EL (cell line): ENCODE measurements at places on chromosomes 4 and X.

- DNase-seq: no peak
Measured at GRCh38 chr4:169945636-169946035, 80.6 kb downstream of the MFAP3L start.

DNA sequence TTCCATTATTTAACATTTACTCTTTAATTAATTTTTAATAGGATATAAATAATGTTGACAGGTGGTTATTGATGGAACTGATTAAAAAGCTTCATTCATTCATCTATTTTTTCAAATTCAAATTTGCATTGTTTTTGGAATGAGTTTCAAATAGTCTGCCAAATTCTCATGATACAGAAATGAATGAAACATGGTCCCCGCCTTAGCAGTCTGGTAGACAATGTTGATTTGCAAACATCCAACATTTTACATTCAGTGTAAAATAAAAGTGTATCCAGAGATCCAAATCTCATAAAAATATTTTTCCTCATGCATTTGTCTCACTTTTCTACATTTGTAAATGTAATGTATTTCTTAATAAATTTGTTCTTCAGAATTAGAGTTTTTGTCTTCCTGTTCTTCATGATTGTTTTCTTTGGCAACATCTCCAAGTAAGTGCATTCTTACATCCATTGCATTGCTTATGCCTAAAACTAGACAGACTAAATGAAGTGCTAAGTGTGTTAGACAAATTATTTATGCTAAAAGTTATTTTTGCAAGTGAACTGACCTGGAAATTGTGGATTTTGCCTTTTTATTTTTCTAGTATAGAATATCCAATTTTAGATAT, 142.3 kb downstream of the PCDH18 start:
- peak; percentile 25 for DNase-seq

GRCh38 chr4:149264093-149264733, 551.4 kb downstream of the IQCM start:
- DNase-seq: peak; percentile 60

- DNase-seq: no peak
Measured at GRCh38 chr4:99076292-99076976, 12.2 kb downstream of the ADH5 start.

GRCh38 chr4:23993373-23993772, 103.5 kb upstream of the PPARGC1A start:
- no peak for DNase-seq

GRCh38 chr4:126081336-126081735, 766.6 kb downstream of the FAT4 start:
- DNase-seq: no peak

DNA sequence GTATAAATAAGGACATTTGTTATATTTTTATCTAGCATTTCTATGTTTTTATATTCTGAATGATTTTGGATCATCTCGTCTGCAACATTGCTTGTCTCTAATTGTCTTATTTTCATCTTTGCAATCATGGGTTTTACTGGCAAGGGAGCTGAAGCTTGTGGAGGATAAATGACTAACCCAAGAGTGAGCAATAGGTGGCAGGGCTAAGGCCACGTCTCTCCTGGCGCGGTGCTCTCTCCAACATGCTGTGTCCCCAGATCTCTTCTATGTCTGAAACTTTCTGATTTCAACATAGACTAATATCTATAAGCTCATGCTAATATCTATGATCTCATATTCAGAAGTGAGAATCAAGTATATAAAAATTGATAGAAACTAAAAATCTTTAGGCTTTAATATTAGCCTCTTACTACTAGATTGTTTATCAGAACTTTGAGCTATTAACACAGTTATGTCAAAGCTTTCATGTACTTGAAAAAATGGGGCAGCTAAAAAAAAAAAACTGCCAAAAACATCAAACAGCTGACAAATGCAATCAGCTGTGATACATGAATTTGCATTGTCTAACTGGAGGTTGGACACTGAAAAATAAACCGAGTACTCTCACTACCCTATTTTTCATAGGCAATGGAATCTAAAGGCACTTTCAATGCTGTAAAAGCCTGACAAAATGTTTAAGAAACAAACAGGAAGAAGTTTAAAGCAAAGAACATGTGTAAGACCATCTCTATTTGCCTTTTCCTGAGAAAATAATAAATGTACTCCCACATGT, 169.2 kb downstream of the TMA16 start:
- DNase-seq: no peak

GRCh38 chrX:96407072-96407471, 277.6 kb upstream of the DIAPH2 start:
- peak; percentile 18 for DNase-seq

DNA sequence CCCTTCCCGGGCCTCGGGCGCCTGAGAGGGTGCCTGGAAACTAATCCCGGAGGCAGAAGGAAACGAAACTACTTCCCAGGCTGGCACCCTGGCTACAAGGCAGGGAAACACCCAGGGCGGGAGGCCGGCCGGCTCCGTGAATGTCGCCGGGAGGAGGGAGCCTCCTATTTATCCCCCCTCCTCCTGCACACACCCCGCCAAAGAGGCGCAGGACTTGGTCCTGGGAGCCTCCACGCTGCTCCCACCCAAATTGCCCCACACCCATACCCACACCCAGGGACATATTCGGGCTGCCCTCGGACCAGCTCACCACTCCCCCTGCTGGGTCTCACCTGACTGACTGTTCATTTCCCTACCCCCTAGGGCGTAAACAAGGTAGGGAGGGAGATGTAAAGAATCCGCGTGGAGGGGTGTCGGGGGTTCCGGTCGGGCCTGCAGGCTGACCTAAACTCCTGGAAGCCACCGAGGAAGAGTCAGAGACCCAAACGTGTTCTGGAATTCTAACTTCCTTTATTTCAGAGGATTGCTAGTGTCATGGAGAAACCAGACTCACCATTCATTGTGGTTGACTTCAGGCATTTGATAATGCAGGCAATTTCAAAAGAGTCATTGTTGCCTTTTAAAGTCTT, at the start of gene BTC:
Gene BTC, minus strand, starts transcription at position 142 of the 629 bp plus-strand sequence. CDS start 198 bp downstream, outside the sequence.
- DNase-seq: peak; percentile 18

DNA sequence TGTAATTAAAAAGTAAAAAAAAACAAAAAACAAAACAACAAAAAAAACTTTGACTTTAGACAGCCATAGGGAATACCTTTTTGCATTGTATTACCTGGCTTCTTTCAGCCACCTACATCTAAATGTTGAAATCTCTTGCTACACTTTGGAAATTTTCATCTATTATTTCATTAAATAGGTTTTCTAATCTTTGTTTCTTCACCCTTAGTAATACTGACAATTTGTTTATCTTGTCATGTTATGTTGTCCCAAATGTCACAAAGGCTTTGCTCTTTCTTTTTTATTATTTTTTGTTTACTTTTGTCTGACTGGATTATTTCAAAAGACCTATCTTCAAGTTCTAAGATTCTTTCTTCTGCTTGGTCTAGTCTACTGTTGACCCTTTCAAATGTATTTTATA, 7.5 kb downstream of the PF4 start:
- DNase-seq: no peak

- peak; percentile 56 for DNase-seq
Measured at GRCh38 chr4:139919521-139919920, 234.5 kb downstream of the MAML3 start.

GRCh38 chrX:71578253-71579135, at the start of gene GCNA:
Gene GCNA, plus strand, starts transcription at chrX:71578437. Its CDS starts 2,385 bp downstream, at chrX:71580822.
- no peak for DNase-seq

DNA sequence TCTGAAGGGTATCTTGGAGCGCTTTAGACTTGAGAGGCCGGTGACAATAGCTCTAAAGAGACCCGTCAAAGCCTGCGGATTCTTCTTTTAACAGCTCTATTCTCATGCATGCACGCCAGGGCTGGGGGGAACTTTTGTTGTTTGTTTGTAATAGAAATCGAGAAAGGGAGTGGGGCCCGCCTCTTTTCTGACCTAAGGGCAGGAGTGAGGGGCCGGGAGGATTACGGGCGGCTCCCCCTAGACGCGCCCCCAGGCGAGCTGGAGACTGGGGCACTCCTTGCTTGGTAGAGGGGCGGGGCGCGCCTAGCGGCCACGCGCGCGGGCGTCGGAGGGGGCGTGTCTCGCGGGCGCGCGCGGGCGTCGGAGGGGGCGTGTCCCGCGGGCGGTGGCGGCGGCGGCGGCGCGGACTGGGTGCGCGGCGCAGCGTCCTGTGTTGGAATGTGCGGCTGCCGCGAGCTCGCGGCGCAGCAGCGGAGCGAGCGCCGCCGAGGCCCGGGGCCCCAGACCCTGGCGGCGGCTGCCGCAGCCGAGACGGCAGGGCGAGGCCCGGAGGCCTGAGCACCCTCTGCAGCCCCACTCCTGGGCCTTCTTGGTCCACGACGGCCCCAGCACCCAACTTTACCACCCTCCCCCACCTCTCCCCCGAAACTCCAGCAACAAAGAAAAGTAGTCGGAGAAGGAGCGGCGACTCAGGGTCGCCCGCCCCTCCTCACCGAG, at the start of gene REST:
Gene REST, plus strand, starts transcription at position 412 of the 717 bp plus-strand sequence. CDS start 2,739 bp downstream, outside the sequence.
- DNase-seq: peak; percentile 71

- DNase-seq: no peak
Measured at GRCh38 chrX:28609917-28610613, 22.8 kb downstream of the IL1RAPL1 start.

DNA sequence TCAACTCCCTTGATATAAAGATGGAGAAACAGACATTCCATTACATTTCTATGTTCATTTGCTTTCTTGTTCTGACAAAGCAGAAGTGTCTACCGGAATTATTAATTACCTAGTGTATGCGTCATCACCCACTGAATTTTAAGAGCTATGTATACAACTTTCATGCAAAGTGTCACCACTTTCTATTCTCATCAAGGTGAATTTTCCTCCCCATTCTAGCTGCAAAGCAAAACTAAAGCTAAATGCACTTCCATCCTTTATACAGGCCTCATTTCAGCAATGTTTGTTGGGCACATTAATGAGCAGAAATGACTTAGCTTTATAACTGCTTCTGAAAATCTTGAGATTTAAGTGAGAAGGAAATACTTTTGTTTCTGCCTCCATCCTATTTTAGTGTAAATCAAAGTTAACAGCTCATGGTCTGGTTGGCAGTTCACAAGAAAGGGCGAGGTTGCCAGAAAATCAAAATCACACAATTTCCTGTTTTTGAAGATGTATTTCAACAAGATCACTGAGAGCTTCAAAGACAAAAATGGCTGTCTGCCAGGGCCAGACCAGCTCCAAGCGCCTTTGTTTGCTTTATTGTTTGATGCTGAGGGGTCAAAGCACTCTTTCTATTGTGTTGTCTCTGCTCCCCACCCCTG, 7.2 kb upstream of the FAM9C start:
- DNase-seq: no peak

GRCh38 chr4:17476853-17477252, 35.0 kb downstream of the QDPR start:
- no peak for DNase-seq

DNA sequence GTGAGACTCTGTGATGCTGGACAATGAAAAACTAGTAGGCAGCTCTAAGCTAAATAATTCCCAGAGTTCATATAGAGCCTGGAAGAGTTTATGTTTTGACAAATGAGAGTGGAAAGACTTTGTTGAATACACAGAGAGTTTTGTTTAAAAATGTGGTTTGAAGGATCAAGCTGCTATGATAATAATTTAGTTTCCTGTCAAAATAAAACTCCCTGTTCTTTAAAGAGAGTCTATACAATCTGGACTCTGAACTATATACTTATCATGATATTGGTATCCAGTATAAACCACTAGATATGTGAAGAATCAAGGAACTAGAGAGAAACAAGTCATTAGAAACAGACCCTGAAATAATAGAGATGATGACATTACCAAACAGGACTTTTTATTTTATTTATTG, 158.6 kb downstream of the C4orf33 start:
- DNase-seq: no peak

DNA sequence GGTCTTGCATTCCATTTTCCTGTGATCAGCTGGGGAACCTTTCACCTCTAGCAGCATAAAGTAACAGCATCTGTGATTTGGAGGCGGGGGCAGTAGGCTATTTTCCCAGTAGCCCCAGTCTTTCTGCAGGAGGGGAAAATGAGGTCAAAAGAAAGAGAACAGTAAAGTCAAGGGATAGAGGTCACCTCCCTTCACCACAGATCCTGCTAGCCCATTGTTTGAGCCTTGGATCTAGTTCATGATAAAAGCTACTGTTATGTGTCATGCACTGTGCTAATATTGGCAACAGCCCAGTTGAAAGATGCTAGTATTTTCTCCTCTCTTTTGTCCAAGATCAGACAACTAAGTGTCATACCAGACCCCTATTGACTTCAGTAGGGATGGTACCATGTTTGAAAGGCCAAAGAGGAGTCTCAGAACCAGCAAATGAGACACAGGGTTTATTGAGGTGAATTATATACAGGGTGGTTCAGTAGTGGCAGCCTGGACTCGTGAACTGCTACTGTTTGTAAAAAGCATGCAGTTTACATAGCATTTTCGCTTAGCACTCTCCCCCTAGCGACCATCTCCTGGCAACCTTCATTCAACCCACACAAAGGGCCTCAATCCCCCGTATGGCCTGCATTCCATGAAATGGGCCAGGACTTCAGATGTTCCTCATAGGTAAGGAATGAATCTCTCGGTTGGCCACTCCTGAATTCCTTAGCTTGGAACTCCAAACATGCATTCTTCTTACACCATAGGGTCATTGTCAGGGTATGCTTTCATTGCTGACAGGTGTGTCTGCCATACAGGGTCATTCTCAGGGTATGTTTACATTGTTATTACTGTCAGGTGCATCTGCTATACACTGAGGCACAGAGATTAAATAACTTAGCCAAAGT, 170.0 kb upstream of the FRMPD4 start:
- no peak for DNase-seq

- no peak for DNase-seq
Measured at GRCh38 chr4:46945062-46945461, 36.0 kb upstream of the COX7B2 start.

GRCh38 chr4:30792601-30793000, 72.4 kb downstream of the PCDH7 start:
- DNase-seq: no peak

GRCh38 chr4:8900588-8900987, 28.9 kb upstream of the HMX1 start:
- no peak for DNase-seq

- no peak for DNase-seq
Measured at GRCh38 chr4:24373704-24374103, 210.7 kb downstream of the DHX15 start.

DNA sequence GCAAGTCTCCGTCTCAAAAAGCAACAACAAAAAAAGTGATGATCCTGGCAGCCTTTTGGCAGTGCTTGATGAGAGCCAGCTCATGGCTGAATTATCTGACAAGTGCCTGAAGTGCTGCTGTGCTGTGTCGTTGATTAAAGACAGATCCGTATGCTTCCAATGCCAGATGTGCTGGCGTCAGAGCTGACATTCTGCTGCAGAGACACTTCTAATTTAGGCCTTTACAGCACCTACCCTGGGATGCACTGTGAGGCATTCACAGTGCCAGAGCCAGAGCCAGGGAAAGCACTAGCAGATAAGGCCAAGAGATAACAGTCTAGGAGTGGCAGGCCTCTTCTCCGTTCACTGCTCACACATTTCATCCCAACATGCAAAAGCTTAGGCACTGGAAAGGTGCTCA, 995.5 kb downstream of the RAB28 start:
- no peak for DNase-seq
